NK-92 treated with Interleukin-12 subunit alpha and Interleukin-12 subunit beta, amount 100 ng/mL, for 24 hours (cell line): ENCODE measurements at places on chromosomes 5 and 9.
A peak's percentile ranks its signal among the peaks of the same experiment; 100 is the strongest.

GRCh38 chr9:27537027-27537435, 7.4 kb upstream of the MOB3B start:
- DNase-seq = no peak

DNA sequence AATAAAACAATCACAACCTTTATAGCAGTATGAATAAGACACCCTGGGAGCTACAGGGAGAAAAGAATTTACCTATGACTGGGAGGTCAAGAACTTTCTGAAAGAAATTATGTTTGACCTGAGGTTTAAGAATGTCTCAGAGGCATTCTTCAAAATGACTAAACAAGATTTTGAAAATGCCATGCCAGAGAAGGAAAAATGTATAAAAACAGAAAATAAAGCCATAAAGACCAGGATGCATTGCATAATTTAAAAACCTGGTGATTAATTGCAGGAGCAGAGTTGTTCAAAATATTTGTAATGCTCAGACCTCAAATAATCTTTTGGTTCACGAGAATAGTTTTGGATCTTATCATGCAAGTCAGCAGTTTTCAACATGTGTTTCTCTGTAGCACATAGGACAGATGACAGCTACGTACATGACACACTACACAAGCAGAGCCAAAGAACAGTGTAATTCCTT, 954.7 kb upstream of the ARRDC3 start:
- no peak for DNase-seq

- DNase-seq = no peak
Observed at GRCh38 chr9:107975426-107976010, 485.9 kb upstream of the KLF4 start.

DNA sequence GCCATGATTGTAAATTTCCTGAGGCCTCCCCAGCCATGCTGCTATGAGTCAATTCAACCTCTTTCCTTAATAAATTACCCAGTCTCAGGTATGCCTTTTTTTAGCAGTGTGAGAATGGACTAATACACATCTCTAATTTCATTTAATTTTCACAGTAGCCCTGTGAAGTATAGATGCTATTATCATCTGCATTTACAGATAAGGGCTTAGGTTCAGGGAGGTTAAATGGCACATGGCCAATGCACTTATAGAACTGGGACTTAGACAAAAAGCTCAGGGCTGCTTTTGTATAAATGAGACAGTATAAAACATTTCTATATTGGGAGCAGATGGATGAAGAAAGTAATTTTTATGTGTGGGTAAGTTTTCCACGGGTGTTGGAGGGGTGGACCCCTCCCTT, 62.9 kb upstream of the PANK3 start:
- no peak for DNase-seq

DNA sequence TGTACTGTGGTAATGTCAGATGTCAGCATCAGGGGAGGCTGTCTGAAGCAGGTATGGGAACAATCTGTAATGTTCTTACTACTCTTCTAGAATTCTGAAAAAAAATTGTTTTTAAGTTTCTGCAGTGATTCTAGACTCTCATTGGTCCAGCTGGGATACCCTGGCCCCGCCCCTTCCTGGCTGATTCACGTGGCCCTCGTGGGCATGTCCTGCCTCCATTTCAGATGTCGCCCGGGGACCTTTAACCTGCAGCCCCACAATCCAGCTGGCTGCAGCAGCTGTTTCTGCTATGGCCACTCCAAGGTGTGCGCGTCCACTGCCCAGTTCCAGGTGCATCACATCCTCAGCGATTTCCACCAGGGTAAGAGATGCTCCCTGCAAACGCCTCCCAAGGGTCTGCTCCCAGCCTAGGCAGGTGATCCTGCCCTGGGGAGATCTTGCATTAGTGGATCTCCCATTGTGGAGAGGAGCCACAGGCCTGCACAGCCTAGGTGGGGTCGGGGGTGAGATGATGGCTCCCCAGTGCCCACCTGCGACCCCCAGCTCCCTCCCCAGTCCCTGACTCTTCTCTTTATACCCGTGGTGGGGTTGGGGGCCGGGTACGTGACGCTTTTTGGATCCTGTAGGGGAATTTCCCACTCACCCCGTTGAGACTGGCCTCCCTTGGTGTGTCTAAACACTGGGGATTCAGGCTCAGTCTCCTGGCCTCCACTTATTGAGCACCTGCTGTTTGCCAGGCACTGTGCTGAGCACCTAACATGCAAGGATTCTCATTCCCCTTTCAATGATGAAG, 36.5 kb downstream of the LAMC3 start:
- DNase-seq = no peak

GRCh38 chr5:114412510-114413171, 50.8 kb downstream of the KCNN2 start:
- DNase-seq = no peak

GRCh38 chr9:114371973-114372917, 15.5 kb downstream of the AKNA start:
- DNase-seq = peak; percentile 57

DNA sequence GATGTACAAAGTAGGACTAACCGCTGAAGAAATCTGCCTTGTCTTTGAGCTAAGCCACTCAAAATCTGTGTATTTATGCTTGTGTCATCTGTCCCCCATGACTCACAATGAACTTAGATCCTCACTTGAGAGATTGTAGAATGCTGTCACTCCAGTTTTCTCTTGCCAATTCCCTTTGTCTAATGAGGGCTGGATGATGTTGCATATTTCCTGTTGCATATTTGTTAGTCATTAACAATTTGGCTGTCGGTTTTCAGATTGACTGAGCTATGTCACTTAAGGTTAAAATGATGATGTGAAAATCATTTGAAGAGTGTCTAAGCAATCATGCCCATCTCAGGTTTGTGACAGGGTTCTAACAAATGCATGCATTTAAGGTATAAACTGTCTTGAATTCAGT, 481.7 kb downstream of the CDH10 start:
- no peak for DNase-seq

DNA sequence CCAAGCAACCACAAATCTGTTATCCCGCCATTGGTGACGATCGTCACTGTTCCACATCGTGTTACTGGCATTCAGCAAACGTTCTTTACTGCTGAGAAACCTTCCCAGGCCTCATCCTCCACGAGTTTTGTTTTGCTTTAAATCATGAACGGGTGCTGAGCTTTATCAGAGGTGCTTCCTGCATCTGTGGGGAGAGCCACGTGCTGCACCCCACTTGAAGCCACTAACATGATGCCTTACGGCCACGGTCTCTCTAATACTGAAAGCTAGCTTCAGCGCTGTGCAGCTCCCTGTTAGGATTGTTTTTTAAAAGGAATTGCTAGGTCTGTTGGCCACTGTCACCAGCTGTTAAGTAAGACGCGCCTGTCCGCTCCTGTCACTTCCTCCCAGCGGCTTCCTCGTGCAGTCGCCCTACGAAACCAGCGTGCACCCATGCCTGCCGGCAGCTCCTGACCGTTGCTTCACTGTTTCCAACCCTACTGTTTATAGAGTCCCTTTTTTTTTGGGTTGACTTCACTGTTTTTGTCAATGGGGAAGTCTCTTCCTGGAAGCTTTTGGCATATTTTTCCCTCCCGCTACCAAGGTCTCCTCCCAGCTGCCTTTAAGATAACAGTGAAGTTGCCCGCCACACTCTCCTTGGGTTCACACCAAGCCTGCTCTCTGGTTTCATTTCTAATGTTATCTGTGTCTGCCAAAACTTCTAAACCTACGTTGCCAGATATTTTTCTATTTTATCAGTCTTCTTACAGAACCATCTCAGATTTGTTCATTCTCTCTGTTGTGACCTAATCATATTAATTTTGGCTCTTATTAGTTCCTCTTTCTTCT, 20.3 kb downstream of the LPCAT1 start:
- no peak for DNase-seq

GRCh38 chr5:42268630-42269029, 154.6 kb upstream of the GHR start:
- no peak for DNase-seq
